ENCODE measurements at places on chromosomes 6 and 20.
A peak's percentile ranks its signal among the peaks of the same experiment; 100 is the strongest.

DNA sequence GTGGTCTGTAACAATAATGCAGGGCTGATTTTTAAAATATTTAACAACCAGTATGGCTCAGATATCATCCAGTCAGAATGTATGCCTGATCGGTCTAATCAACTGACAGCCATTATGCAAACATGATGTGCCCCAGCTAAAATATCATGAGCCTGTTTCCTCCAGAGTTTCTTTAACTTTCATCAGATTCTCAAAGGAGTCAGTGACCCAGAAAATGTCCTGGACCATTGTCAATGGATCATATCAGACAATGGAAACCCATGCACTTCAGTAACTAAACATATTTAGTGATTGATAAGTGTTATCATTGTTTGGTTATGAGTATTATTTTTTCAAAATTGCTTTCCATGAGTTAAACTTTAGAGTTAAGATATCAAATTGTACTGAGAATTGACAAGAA, 173.5 kb downstream of the LMBRD1 start:
- DNase-seq, result no peak

DNA sequence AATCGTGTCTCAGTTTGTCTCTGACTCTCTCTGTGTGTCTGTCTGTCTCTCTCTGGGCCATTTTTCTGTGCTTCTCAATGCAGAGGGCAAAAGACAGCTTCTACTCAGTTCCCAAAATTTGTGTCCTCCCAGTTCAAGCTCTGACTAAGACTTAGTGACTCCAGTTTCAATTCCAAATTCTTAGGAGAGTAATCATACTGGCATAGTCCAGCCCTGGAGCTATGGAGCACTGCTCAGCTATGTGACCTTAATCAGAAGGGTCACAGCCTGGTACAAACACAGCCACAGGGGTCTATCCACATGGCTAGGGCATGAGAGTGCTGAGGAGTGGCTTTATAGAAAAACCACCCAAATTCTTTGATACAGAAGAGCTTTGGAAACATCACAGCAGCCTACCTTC, 91.9 kb downstream of the FOXF2 start:
- DNase-seq, result no peak

- no peak for DNase-seq
Measured at GRCh38 chr6:51675922-51676275, 411.5 kb downstream of the PKHD1 start.

DNA sequence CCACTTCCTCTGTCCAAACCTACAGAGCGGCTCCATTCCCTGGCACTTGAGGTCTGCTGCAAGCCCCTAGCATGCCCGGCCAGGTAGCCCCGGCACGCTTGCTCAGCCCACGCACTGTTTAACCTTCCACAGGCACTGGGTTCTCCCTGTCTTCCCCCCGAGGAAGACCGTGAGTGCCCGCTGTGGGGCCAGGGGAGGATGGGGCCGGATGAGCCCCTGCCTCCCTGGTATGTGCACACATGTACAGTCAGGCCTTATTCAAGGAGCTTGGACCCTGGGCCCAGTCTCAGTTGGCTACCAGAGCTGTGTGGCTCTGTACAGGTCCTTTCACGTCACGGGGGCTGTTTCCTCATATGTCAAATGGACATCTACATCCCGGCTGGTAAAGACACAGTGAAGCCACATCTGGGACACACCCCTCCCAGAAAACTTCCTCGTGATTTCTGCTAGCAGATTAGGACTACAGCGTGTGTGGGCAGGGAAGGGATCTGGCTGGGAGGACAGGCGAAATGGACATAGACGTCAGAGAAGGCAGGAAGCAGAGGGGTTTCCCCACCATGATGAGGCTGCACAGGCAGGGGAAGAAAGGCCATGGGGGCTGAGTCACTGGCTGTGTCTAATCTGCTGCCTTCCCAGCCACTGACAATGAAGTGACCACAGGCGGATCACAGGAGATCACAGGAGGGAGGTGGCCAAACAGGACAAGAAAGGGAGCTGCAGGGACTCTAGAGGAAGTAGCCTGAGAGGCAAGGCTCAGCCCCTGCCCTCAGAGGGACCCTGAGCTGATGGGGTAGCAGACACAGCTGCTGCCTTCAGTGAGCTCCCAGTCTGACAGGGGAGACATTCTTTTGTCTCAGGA, 62.9 kb downstream of the MRPL14 start:
- no peak for DNase-seq

- DNase-seq, result peak; percentile 64
Measured at GRCh38 chr6:27650620-27651370, 177.9 kb upstream of the ZNF184 start.

DNA sequence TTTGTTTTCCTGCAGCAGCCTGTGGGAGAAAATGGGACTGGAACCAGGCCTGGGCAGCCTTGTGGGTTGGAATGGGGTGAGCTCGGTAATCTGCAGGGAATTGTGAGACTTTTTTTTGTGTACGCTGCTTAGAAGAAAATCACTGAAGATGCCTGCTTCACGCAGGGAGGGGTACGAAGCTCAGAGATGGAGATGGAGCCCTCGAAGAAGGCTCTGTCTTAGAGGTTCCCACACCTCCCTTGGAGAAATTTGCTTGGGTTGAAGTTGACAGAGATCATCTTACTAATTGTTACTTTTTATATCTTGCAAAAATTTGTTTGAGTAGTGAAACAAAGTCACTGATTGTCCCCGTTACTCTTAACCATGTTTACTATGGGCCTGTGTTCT, 894 bp downstream of the PYGB start:
- no peak for DNase-seq

- peak; percentile 86 for DNase-seq
Measured at GRCh38 chr20:35145141-35145564, 2.0 kb downstream of the EDEM2 start.

DNA sequence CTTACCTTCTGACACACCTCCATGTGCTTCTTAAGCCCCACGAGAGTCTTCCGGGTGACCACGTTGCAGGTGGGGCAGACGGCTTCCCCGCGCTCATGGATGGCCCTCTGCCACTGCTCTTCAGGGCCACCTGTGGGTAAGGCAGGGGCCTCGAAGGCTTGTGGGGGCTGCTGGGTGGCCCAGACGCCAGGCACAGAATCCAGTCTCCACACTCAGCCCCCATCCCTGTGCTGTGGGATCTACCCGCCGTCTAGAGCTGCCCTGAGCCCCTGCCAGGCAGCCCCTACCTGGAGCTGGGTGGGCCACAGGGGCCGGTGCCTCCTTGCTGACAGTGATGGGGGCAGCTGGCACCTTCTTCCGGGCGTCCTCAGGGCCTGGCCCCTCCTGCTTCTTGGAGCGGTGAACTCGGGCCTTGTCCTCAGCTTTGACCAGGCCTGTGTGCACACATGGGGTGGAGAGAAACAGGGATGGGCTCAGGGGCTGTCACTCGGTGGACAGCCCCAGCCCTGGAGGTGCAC, 5.9 kb downstream of the ZNF512B start:
- DNase-seq, result no peak

DNA sequence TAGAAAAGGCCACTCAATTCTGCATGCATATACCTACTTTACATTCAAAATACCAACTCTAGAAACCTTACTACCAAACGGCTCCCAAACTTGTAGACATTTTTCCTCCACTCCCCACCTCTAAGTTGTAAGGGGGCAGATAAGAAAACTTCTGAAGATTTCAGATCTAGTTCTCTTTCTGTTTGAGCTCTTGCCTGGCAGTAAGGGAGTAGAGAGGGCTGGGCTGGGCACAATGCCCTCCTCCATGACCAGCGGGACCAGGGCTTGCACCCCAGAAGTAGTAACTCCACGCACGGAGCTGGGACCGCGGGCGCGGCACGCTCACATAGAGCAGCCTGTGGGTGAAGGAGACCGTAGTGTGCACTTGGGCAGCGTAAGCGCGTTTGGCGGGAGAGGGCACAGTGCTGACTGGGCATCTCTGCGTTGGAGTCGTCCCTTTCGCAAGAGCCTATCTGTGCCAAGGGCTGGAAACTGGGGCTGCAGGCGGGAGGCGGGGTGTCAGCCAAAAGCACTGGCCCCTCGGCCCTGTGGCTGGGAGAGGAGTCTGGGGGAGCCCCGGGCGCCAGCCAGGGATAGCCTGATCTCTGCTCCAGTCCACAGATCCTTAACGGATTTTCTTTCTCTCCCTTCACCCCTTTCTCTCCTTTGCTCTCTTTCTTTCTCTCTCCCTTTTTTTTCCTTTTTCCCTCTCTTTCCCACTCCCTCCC, 32.4 kb downstream of the PHACTR1 start:
- peak; percentile 84 for DNase-seq

GRCh38 chr6:25458485-25458884, 179.3 kb downstream of the CARMIL1 start:
- DNase-seq, result no peak

- peak; percentile 34 for DNase-seq
Measured at GRCh38 chr6:36679043-36679833, 724 bp downstream of the CDKN1A start.

- no peak for DNase-seq
Measured at GRCh38 chr6:44642349-44642748, 254.8 kb downstream of the CDC5L start.

- DNase-seq, result no peak
Measured at GRCh38 chr6:143007646-143008045, 53.0 kb upstream of the AIG1 start.

DNA sequence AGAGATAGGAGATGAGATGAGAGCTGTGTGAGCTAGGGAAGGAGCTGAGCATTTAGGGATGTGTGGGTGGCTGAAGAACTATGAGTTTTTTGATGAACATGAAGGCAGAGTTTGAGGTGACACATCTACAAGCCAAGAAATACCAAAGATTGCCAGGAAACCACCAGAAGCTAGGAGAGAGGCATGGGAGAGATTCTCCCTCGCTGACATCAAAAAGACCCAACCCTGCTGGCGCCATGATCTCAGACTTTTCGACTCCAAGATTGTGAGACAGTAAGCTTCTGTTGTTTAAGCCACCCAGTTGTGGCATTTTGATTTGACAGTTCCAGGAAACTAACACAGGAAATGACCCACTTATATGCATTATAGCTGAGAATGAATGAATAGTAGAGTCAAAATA, 790.9 kb downstream of the TFAP2A start:
- no peak for DNase-seq

DNA sequence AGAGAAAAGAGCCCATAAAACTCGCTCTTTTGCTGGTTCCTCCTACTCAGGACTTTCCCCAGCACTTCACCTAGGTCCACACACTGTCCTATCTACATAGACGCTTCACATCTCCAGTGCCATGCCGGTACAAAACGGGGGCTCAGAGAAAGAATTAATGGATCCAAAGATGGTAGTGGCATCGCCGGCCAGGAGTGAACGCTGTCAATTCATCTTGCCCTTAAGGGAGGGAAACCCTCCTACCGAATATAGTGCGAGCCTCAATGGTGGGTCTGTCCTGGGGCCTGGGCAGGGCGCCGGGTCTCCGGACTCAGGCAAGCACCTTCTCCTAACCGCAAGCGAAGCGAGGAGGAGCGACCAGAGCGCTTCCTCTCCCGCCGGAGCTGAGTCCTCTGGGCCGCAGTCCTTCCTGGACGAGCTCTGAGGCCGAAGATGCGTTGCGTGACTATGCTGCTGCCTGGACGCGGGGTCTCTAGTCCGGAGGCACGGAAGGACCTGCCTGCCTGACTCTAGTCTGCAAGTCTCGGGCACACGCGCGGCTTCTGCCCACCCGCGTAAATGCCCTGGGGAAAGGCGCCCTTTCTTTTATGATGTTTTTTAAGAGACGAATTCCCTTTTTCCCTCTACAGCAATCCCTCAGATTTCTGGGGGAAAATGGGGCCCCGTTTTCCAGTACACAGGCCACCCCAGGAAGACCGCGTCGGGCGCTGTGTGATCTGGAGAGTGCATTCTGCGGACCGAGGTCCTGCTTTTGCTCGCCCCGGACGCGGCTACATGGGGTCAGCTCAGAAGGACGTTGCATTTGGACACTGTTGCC, 100.1 kb upstream of the PRDM1 start:
- DNase-seq, result no peak

- DNase-seq, result no peak
Measured at GRCh38 chr20:8812817-8813216, 256.1 kb upstream of the PLCB4 start.

DNA sequence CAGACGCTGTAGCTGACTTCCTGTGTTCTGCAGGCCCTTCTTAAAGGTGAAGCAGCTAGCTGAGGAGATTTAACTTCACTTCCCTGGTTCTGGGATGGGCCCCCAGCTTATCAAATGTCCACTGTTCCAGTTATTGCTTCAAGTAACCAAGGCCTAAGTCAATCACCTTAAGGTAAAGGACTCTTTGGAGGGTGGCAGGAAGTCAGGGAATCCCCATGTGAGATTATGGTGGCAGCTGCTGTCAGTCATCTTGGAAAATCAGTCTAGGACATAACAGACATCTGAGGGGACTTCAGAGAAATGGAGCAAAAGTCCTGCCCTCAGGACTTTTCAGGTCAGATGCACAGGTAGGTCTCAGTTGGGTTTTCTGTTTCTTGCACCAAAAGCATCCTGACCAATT, 3.8 kb downstream of the ELOVL5 start:
- no peak for DNase-seq

DNA sequence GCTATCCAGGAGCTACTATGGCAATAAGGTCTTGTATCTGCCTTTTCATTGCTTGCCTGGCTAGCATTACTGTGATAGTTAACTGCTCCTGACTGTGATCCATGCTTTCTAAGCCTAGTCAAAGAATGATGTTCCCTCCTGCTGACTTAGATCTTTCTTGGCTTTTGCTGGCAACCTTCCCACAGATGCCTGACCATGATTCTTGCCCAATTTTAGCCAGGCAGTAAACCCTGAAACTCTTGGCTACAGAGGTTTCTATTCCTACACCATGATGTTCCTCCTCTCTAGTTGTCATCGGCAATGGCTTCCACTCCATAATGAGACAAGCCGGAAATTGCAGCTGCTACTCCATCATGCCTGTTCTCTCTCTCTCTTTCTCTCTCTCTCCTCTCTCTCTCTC, 238.1 kb downstream of the HAO1 start:
- DNase-seq, result no peak

DNA sequence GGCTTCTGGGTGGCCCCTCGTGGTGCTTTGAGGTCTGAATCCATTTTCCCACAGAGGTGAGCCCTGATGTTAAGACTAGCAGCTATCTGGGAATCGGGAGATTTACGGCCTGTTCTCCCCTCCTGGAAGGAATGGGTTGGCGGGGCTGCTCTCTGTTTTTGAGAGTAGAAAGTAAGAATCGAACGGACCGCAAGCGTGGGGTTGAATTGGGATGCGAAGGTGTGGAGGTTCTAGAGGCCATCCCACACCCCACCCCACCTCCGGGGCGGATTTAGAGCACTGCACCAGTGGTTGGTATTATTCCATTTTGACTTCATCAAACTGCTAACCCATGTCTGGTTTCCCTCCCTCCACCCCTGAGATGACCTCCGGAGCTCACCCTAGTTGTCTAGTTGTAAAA, 11.5 kb downstream of the PYGB start:
- no peak for DNase-seq

GRCh38 chr20:22723659-22724058, 139.3 kb upstream of the FOXA2 start:
- no peak for DNase-seq

- DNase-seq, result peak; percentile 3
Measured at GRCh38 chr6:45504947-45505346, 127.2 kb upstream of the SUPT3H start.

- no peak for DNase-seq
Measured at GRCh38 chr20:48359692-48360341, 468.0 kb downstream of the PREX1 start.

- no peak for DNase-seq
Measured at GRCh38 chr6:116409756-116410155, 39.0 kb downstream of the DSE start.

GRCh38 chr6:122770835-122771601, 8.5 kb upstream of the FABP7 start:
- peak; percentile 51 for DNase-seq

All from NCI-H524 (cell line).